Activated CD4-positive, alpha-beta T cell treated with anti-CD3 and anti-CD28 coated beads for 4 hours (primary cell): ENCODE measurements at places on chromosomes 5 and 9.

DNA sequence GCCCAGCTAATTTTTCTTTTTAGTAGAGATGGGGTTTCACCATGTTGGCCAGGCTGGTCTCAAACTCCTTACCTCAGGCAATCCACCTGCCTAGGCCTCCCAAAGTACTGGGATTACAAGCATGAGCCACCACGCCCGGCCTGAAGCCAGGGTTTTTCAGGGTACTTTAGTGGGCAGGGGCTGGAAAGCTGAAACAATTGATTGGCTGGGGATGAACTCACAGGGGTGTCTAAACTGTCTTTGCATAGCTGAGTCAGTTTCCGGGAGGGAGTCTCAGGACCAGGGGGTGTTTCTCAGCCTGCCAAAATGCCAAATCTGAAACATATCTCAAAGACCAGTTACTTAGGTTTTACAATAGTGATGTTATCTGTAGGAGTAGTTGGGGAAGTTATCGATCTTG lies 46.1 kb downstream of the PRUNE2 start:
- no peak for DNase-seq

DNA sequence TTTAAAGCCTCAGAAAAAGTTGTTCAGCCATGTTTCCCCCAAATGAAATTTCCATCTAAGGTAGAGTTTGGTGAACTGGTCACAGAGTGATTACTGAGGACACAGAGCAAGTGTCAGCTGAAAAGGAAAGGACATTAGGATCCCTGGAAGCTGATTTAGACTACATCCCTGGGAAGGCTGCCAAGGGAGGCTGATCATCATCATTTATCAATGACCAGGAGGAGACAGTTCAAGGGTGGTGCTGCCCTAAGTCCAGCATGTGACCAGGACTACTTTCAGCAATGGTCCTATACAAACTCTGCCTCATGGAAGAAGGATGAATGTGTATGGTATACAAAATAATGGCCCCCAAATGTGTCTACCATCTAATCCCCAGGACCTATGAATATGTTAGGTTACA lies 120.6 kb downstream of the PIK3R1 start:
- DNase-seq: no peak

DNA sequence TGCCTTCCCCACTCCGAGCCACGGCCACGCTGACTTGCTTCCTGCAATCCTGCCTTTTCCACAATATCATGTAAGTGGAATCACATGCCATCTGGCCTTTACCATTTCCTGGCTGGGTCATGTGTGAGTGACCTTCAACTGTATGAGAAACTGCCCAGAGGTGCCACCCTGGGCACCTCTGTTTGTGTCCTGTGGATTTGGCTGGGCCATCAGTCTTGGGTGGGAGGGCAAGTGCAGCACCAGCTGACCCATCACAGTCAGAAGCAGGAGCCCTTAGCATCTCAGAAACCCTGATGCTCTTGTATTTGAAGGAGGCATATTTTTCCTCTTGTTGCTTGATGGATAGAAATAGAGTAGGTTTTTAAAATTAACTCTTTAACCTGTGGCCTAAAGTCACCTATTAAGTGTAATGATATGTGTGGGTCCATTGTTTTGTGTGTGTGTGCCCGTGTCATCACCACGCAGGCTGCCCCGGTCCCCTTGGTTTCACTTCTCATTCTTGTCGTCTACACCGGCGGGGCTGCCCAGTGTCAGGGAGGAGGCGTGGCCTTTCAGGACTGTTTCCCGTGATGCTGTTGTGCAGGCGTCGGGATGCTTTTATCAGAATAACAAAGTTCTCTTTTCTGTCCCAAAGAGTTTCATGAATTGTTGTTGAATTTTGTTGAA lies 52.1 kb upstream of the CACNA1B start:
- no peak for DNase-seq

GRCh38 chr5:73418244-73418691 lies 30.3 kb downstream of the FOXD1 start:
- no peak for DNase-seq

DNA sequence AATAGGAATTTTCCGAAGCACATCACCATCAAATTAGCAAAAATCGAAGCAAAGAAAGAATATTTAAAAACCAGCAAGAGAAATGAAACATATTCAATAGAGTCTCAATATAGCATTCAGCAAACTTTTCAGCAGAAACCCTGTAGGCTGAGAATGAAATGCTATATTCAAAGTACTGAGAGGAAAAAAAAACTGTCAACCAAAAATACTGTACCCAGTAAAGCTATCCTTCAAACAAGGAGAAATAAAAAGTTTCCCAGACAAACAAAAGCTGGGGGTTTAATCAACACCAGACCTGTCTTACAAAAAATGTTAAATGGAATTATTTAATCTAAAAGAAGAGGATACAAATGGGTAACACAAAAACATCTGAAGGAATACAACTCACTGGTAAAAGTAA lies 116.0 kb downstream of the TRPM3 start:
- no peak for DNase-seq

DNA sequence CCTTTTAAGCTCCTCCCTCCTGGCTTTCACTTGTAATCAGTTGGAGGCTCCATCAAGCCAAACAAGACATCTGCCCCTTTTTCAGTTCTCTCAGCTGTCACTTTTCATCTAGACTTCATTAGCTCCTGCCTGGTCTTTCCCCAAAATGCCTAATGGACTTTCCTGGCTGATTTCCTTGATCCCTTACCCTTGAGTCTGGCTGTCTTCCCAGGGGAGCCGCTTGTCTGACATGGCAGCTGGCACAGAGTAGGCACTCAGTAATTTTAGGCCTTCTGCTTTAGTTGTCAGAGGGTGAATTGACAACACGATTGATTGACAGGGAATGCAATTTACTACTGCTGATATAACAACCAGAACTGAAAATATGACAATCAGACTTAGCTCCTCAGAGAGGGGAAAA lies 2.1 kb downstream of the C9orf153 start:
- no peak for DNase-seq

DNA sequence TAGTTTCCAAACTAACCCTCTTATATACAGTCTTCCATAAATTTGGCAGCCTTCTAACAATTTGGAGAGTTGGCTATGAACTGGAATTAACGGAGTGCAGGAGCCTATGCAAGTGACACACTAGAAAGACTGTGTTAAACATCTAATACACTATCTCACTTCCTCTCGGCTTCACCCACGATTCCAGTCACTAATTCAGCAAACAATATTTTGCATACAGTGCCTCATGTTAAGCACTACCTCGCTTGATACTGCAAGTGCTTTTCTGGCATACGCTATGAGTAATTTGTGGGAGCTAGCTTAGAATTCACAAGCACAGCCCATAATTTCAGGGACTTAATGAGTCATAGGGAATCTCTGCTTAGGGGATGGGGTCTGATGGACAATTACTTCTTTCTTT lies 102.5 kb downstream of the ST8SIA4 start:
- no peak for DNase-seq

DNA sequence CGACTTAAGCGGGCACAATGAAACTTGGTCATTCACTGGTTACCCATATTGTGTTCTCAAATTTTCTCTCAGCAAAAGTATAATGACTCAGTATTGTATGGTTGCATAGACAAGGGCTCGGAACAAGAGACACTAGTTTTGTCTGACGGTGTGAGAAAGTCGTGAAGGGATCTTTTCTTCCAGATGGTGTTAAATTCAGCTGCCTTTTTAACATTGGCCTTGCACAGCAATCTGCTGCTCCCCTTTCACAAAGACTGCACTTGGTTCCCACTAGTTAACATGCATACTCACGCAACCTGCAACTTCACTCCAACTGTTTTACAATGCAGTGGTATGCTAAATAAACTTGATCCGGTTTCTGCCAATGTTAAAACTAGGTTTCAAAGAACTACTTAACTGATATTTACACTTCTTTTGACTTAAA lies 219.2 kb downstream of the MEF2C start:
- DNase-seq: no peak

DNA sequence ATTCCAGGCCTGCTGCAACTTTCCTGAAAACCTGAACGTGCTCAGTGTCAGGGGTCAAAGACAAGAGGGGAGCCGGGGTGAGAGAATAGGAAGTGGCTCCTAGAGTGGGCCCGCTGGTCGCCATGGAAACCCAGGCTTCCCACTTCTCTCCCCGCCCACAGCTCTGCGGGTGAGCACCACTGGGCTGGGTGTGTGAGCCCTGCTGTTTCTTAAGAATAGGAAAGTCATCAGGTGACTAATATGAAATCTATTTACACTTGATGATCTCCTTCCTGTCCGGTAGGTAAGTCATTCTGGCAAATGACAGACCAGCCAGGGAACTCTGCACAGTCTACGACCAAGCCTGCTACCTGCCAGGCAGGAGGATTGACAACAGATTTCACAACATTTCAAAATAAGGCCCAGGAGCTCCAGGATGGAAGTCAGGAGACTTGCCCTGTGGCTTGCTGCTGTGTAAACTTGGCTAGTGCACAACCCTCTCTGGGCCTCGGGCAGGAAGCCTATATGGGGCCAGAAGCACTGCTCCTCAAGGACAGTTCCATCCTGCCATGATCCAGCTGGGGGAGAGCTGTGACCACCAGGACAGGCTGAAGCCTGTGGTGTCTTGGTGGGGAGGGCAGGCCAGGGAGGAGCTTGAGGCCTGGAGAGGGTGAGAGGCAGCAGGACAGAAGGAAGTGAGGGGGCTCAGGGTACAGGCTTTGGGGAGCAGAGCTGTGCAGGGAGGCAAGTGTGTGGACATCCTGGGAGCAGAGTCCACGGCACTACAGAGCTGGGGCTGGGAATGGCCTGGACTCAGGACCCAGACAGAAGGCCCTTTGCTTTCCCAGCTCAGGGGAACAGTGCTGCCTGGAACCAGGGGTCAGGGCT lies 60.6 kb downstream of the SHB start:
- peak; percentile 5 for DNase-seq

DNA sequence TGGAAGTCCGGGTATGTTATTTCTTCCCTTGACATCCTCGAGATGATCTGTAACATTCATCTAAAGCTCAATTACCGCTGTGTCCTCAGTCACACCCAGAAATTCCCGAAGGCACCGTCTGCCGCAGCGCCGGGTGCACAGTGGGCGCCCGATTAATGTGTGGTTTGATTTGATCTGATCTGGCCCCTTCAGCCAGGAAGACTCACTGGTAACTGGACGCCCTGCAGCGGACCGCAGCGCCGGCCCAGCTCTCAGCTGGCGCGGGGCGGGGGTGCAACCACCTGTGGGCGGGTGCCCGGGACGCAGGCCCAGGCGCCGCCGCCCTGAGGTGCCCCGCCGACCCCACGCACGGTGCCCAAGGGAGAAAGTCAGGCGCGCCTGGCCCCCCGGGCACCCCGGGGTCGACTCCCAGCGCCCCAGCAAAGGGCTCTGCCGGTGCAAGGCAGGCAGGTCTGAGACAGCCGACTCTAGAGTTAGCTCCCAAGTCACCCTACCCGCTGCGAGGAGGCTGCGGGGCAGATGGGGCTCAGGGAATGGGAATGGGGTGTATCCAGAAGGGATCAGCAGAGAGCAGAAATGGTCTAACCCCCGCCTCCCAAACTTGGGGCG lies 1.7 kb downstream of the EPB41L4B start:
- DNase-seq: no peak

DNA sequence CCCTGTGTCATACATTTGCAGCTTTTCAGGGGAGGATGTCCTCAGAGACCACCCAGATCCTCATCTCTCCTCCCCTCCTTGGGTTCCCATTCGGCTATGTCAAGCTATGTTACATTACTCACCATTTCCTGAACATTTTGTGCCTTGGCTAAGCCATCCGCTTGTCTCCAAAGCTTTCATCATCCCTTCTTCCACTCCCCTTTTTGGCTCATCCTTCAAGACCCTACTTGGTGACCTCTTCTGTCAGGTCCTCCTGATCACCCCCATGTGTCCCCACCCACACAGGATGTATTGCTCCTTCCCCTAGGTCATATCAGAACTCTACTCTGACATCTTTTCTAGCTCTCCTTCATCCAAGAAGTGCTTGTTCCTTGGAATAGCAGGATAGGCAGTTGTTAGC lies 81.8 kb downstream of the BOD1 start:
- DNase-seq: no peak

DNA sequence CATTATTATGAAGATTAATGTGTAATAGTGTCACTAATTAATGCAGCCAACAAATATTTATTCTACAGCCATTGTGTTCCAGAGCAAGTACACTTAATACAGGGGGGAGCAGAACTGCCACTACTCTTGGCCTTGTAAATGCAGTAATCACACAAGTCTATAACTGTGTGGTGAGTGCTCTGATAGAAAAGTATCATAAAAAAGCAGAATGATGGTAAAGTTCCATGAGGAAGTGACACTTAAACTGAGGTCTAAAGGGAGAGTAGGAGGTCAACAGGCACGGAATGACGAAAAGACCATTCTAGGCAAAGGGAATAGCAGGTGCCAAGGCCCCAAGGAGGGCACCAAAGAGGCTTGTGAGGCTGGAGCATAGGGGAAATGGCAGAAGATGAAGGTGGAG lies 142.9 kb downstream of the OSTF1 start:
- no peak for DNase-seq

- no peak for DNase-seq
These were observed 4.1 kb downstream of the PRUNE2 start for GRCh38 chr9:76901801-76902200.

DNA sequence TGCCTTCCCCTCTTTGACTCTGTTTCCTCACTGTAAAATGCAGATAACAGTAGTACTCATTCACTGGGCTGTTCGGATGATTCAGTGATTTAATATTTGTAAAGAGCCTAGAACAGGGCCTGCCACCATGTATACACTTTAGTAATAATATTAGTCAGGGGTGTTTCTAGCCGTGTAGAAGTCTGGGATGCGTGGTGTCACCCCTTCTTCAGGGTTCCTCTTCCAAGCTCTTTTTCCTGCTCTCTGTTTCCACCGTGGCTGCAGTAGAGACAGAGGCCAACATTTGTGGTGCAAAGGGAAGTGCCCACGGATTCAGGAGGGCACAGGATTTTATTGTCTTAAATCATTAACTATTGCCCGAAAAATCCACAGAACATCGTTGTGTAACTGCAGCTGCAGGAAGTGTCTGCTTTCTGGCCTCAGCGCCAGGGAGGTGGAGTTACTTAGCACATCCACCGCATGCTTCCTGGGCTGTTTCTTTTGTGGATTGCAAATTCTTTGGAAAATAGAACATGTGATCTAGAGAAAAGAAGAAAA lies 61.7 kb downstream of the TRIO start:
- DNase-seq: no peak

GRCh38 chr5:14628346-14628745 lies 36.2 kb upstream of the OTULIN start:
- peak; percentile 50 for DNase-seq

GRCh38 chr5:17219006-17219422 lies 1.6 kb downstream of the BASP1 start:
- no peak for DNase-seq

GRCh38 chr5:125411744-125412560 lies 665.5 kb upstream of the ZNF608 start:
- no peak for DNase-seq

DNA sequence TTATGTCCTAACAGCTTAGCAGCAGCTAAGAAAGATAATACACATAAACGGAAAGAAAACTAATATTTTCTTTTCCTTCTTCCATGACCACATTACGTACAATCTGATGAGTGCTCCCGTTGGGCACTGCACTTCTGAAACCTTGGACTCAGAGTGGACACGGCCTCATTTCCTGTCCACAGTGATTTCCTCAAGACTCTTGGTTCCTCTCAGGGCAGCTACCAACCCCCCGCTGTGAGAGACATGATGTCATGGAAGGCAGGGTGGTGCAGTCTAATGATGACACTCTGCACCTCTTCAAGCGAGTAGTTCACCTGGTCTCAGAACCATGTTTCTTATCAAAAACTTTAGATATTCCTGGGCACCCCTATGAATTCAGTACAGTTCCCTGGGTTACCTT lies 68.7 kb upstream of the CTSL start:
- no peak for DNase-seq
